ENCODE measurements at places on chromosomes 11 and 22. TPM values are rescaled to one million over a fixed set of nuclear protein-coding genes. Genes with fewer than 3 reads are reported as not detected.

- peak; percentile 90 for DNase-seq
These were observed 19.3 kb downstream of the CREB3L1 start for GRCh38 chr11:46296528-46297448.

Gene DCUN1D5
- polyA plus RNA-seq, result 34.0 TPM

DNA sequence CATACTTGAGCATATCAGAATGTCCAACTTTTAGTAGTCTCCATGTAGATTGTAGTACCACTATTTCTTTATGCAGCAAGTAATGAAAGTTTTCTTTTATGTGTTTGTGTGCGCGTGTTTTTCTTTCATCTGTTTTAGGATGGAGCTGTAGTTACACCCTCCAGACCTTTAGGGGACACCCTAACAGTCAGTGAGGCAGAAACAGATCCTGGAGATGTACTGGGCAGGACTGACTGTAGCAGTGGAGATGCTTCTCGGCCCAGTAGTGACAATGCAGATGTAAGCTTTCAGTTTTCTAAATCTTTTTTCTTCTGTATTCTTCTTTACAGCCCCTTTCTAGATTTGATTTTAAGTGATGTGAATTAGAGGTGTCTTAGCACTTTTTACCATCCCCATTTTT, 79.9 kb upstream of the GRIK4 start:
- DNase-seq, result peak; percentile 9

DNA sequence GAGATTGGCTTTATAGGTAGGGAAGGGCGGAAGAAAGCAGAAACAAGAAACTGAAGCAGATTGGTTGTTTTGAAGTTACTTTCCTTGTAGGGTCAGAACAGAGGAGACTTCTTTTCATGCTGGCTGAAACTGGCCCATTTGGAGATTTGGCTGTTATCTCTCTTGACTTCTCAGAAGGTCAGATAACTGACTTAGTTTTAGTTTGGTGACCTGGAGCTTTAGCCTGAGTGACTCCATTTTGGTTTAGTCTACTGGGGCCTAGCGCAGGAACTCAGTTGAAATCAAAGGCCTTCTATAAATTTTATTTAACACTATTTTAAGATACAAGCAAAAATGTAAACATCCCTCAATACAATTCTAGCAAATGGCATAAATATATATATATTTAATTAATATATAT, 31.4 kb downstream of the CSTPP1 start:
- DNase-seq, result no peak

DNA sequence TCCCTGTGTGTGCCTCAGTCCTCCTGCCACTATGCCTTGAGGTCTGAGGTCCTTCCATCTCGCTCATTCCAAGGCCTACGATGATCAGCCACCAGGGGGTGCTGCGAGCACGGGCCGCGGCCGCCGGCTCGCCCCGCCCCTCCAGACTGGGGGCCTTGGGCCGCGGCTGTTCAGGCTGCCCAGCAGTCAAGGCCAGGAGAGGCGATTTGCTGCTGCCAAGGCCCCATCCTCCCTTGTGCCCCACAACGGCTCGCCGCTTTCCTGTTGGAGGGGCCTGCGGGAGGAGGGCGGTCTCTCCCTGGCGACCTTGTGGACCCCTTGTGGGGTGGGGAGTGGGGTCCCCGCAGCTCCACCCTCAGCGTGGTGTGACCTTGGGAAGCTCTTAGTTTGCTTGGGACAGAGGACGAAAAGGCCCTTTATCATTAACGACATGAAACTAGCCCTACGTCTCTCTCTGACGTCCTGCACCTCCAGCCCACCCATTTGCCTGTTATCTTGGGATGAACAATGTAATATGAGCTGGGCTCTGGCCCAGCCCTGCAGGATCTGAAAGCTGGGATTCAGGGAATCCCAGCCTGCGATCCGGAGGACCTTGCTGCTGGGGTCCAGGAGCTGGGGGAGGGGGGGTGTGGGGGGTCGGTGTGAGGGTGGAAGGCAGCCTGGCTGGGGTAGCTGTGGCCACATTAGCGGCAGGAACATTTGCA, 5.3 kb upstream of the GALR3 start:
- DNase-seq, result peak; percentile 88

Gene KCNQ1
- polyA plus RNA-seq, result 2.9 TPM

Gene MPPED2
- polyA plus RNA-seq, result 6.8 TPM

DNA sequence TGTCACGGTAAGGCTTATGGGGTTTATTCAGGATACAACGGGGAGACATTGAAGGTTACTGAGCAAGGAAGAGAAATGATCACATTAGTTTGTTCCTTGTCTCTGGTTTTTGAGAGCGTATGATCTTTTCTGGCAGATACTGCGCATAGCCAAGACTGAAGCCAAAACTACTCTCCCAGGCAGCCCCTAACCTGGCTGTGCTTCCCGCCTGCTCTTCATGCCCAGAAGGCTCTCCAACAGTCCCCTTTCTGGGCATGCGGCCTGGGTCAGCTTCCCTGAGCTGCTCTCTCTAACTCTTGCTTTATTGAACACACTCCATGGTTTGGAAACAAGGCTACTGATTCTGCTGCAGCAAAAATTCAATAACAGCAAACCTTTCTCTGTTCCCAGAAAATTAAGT, 306.6 kb downstream of the BUD13 start:
- peak; percentile 84 for DNase-seq

Gene NAALADL1
- polyA plus RNA-seq, result 12.1 TPM

GRCh38 chr11:15815246-15816195, 540.8 kb downstream of the SOX6 start:
- DNase-seq, result no peak

Gene CLDN5
- polyA plus RNA-seq, result 54.1 TPM
